ENCODE measurements at places on chromosomes 7 and 10. TPM values are rescaled to one million over a fixed set of nuclear protein-coding genes. Genes with fewer than 3 reads are reported as not detected.

GRCh38 chr7:80272560-80273239 lies 138.1 kb downstream of the GNAI1 start:
- no peak for DNase-seq

- DNase-seq, result no peak
Measured at GRCh38 chr7:30845426-30846135, 66.1 kb upstream of the AQP1 start.

- DNase-seq, result no peak
Measured at GRCh38 chr10:48288661-48289060, 14.2 kb upstream of the FRMPD2 start.

- DNase-seq, result no peak
Measured at GRCh38 chr7:87474533-87475358, 734 bp downstream of the ABCB4 start.

DNA sequence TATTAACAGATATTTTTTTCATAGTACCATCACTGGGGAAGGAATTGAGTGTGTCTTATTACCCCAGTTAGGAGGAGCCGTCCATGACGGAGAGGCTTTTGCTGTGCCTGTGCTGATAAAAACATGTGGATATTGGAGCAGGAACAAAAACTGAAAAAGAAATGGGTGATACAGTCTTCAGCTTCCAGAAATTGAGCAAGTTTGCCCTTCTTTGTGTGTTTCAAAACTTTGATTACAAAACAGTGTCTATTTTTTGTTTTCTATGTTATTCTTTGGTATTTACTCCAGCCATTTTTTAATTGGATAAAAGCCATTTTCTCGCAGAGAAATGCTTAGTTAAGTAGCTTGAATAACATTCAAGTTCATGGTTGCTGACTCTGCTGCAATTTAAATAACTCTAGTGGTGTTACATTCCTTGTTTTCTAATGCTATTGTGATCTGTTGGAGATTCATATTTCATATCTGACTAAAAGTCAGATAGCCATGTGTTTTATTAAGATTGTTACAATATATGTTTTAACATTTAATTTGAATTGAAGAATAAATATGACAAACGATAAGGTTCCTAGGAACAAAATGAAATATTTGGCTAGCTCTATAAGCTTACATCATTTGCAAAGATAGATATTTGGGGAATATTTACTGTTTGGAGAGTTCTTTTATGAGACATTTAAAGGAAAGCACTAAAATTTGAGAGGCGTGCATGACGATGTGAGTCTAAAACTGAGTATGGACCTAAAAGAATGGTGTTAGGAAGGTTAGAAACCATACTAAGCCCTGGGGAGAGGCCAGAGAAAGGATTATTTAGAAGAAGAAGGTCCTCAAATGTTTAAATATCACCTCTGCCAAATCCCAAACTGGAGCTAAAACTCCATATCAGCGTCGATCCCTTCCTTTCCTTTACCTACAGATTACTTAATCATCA lies 747.3 kb upstream of the CELF2 start:
- no peak for DNase-seq

The TWIST1 gene
- polyA plus RNA-seq, result 1.5 TPM

DNA sequence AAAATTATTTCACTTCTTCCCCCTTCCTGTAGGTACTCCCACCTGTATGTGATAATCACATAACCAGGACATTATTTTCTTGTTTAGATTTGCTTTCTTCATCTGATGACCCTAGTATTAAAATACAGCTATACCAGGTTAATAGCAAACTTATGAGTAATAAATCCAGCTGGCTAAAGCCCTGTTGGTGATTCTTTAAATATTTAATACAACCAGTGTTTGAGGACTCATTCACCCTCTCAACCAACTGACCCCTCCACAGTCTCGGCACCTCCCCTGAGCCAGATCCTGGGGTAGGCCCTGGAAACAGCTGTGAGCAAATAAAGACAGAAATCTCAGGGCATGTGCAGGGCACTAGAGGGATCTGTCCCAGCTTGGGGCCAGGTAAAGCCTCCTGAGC lies 58.5 kb downstream of the BLNK start:
- no peak for DNase-seq

GRCh38 chr10:131579251-131580071 lies 267.9 kb upstream of the TCERG1L start:
- no peak for DNase-seq

The ARL3 gene
- polyA plus RNA-seq, result 10.7 TPM

GRCh38 chr7:44665531-44666213 lies 59.2 kb downstream of the OGDH start:
- no peak for DNase-seq

The ZNF775 gene
- 1.9 TPM for polyA plus RNA-seq
